ENCODE measurements at places on chromosomes 13 and 19.

DNA sequence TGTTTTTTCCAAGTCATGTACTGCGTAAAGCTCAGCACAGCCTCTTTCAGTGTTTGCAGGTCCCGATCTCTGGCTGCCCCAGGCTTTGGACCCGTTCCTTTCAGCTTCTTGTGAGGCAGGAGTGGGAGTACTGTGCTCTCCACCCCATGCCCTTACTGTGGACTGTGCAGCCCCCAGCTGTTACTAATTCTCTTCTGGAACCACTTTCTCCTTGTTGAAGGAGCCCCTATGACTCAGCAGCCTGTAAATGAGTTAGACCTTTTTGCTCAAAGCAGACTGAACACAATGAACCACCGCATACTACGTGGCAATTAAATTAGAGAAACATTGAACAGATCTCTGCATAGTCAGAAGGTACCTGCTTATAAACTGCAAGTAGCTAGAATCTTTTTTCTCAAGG is 39.0 kb downstream of the SERTM1 start:
- DNase-seq = no peak

- no peak for DNase-seq
Observed at GRCh38 chr19:4061178-4061682, 5.5 kb downstream of the ZBTB7A start.

GRCh38 chr19:5935473-5936291 is 21.6 kb downstream of the CAPS start:
- DNase-seq = peak; percentile 62

DNA sequence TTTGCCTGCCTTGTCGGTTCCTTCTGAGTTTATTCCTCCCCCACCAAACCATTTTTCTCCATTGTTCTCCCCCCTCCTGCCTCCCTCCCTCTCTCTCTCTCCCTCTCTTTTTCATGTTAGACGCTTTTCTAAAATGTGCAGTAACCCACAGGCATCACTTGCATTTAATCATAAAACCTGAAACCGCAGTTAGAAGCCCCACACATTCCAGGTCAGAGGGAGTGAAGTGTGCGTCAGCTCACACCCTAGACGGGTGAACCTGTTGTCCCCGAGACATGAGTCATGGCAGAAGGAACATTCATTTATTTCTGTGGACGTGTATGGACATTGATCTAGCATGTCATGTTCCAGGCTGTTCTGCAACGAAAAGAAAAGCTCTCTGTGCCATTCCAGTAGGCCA is 19.9 kb downstream of the ONECUT3 start:
- DNase-seq = no peak

GRCh38 chr19:39307046-39307821 is 11.0 kb downstream of the IFNL1 start:
- DNase-seq = no peak

DNA sequence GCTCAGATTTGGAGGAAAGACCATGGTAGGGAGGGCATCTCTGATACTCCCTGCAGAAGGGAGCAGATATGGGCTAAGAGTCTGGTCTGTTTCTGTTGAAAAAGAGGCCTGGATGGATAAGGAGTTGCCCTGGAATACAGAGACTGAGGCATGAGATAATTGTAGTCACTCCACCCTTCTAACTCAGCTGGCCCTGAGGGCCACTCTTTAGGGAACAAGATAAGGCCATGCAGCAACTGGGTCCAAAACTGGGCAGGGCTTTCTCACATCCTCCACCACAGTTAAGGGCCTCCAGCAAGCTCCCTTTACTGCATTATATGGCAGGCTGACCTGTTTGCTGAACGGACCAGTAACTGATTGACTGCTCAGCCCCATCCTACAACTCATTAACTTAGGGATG is 1.3 kb downstream of the ZNF749 start:
- DNase-seq = no peak

GRCh38 chr13:49348751-49349150 is 95.1 kb downstream of the CAB39L start:
- no peak for DNase-seq

DNA sequence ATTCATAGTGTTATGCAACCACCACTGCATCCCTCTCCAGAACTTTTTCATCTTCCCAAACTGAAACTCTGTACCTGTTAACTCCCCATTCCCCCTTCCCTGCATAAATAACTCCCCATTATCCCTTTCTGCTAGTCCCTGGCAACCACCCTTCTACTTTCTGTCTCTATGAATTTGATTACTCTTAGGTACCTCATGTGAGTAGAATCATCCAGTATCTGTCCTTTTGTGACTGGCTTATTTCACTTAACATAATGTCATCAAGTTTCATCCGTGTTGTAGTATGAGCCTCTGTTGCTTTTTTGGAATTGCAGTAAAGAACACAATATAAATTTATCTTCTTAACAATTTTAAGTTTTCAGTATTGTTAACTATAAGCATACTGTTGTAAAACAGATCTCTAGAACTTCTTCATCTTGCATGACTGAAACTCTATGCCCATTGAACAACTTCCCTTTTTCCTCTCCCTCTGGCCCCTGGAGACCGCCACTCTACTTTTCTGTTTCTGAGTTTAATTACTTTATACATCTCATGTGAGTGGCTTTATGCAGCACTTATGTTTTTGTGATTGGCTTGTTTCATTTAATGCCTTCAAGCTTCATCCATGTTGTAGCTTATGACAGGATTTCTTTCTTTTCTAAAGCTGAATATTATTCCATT is 87.3 kb upstream of the ABCC4 start:
- no peak for DNase-seq

- DNase-seq = no peak
Observed at GRCh38 chr13:24827799-24828198, 63.8 kb downstream of the RNF17 start.

- DNase-seq = no peak
Observed at GRCh38 chr19:3623716-3624115, 2.9 kb downstream of the CACTIN start.

DNA sequence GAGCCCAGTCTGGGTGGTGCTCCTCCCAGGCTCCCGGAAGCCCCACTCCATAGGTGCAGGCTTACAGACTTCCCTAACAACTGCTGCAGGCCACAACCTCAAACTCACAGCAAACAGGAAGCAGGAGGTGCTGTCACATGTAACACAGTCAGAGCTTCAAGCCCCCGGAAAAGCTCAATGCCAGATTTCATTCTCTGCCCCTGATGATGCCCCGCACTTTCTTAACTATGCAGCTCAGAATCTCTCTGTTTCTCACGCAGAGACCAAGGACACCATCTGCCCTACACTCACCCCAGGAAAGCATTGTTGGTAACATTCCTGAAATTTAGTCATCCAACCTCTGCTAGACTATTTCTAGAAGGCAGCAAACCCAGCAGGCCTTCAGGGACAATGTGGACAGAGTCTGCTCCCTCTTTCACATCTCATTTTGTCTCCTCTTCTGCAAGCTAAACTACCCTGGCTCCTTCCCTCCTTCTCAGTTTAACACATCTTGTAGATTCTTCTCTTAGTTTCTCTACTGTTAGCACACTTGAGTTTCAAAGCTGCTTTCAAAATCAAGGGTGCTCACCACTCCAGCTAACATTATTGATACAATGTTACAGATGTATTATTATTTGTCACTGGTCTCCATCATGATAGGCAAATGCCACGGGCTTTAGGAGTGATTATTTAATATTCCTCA is 162.5 kb downstream of the KCTD12 start:
- DNase-seq = no peak

DNA sequence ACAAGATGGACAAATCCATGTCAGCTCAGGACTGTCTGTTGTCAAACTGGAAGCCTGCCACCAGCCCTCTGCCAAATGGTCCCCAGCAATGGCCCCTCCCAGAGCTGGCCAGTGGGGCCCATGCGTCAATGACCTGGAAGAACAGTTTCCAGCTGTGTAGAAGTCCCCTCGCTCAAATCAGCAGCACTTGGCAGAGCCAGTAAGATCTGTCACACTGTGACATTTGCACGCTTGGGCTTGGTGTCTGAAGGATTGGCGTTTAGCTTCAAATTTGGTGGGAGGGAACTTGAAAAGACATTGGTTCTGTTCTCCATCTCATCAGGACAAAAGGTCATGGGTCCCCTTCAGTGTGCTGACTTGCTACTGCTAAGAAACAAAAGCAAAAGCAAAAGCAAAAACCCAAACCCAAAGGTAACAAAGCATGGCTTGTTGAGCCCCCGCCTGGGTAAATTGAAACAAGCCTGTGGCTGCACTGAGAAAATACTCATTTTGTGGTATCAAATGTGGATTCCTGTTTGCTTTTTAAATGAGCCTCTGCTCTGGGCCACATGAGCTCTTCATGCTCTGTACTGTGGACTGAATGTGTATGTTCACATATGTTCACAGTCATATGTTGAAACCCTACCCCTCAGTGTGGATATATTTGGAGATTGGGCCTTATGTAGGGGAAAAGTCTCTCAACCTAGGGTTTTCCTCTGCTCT is 253.6 kb upstream of the MAB21L1 start:
- no peak for DNase-seq

DNA sequence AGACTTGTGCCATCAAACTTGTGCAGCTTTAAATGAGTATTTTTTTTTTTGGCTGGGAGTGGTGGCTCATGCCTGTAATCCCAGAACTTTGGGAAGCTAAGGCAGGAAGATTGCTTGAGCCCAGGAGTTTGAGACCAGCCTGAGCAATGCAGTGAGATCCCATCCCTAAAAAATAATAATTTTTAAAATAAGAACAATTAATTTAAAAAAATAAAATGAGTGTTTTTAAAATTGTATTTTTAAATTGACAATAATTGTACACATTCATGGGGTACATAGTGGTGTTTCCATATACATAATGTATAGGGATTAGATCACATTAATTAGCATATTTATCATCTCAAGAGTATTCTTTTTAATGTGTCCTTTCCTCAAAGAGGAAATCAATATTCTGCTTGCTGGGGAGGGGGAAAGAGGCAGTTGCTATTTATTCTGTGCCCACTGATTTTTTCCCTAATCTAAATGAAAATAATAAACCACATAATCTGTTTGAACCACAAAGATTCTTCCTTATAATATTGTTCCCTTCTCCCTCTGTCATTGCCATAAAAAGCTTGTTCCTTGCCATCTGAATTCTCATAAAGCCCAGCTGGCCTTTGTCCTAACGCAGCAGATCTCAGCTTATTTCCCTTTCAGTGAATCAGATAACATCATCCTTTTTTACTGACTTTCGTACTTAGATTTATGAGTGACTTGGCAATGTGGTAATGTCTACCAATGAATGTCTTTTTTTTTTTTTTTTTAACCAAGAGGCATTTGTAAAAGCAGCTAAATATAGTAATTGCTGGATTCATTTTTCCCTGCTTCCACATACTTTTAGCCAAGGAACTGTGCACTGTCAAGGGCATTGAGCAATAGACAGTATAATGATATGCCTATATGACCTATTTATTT is 81.8 kb upstream of the RUBCNL start:
- DNase-seq = no peak

GRCh38 chr13:51645761-51646670 is 61.8 kb downstream of the WDFY2 start:
- no peak for DNase-seq

DNA sequence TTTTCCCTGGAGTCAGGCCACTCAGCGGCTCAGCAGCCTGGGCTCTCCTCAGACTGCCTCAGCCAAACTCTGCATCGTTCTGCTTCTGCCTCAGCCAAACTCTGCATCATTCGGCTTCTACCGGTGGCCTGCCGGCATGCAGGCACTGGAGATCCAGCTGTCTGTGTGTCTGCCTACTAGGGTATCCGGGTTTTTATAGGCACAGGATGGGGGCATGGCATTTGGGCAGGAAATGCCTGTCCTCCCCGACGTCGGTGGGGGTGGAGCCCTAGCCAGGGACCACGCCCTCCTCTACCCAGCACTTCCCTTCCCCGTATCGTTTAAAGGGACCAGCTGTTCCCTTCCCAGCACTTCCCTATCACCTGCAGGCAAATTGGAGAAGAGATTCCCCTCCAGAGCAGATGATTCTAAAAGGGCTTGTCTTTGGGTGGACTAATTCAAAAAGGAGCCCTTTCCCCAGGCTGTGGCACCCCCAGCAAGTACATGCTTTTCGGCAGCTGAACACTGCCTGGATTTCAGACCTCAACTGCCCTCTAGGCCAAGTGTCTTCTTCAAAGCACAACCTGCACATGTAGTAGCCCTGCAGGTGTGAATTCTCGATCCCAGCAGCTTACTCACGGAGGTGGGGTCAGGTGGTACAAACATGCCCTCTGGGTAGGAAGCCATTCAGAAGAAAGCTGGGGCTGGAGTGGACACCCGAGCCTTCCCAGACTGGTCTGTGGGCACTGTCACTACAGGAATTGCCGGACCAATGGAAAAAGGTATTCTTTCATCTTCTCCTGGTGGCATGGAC is 25.4 kb upstream of the GPR12 start:
- peak; percentile 52 for DNase-seq

GRCh38 chr19:49297403-49297802 is 27.6 kb downstream of the SLC6A16 start:
- DNase-seq = no peak

DNA sequence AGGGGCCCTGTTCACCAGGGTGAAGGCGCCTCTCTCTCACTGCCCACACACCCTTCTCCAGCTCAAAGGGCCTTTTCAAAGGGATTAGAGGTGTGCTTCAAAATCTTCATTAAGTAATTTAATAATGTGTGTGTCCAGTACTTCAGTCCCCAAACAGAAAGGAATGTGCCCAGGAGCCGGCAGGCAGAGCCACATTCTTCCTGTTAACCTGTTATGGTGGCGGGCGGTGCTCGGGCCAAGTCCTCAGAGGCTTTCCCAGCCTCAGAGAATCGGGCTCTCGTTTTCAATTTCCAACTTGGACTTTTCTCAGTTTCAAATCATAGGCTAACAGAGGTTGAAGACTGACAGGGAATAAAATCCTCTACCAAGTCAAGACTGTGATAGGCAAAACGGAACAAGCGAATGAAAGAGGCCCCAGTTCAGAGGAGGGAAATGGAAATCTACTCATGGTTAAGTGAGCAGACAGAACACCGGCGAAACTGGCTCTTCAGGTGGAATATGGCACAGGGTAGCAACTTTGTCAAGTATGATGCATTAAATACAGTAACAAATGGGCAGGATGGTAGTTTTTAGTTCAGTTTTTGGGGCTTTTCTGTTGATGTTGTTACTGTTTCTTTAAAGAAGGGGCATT is 68.6 kb downstream of the FOXO1 start:
- DNase-seq = no peak

DNA sequence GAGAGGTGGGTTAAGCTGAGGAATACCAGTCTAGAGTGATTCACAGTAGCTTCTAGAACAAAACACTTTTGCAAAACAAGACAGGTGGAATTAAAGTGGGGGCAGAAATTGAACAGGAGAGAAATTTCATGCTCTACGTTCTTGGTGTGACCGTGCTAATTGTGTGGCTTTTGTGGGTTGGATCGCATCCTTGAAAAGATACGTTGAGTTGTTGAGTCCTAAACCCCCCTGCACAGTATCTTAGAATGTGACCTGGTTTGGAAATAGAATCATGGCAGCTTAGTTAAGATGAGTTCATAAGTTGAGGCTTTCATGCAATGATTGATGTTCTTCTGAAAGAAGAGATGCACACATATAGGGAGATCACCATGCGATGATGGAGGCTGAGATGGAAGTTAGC is 308.2 kb downstream of the ATP8A2 start:
- DNase-seq = no peak

All from NCI-H524 (cell line).